ENCODE measurements at places on chromosomes 7 and 10.
A peak's percentile ranks its signal among the peaks of the same experiment; 100 is the strongest.

DNA sequence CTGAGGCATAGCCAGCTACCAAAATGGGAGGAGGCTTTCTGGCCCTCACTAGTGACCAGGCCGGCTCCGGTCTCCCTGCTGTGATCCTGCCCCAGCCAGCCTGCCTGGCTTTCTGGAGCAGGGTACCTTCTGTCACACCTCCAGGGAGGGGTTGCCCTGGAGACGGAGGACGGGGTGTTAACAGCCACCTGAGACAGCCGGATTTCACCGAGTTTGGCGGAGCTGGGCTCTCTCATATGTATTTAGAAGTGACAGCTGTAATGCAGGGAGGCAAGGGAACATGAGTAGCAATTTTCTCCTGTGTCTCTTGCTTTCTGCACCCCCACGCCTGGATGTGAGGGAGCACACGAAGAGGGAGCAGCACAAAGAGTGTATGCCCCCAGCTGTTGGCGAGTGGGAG lies 473.3 kb downstream of the PLXNA4 start:
- DNase-seq = no peak

DNA sequence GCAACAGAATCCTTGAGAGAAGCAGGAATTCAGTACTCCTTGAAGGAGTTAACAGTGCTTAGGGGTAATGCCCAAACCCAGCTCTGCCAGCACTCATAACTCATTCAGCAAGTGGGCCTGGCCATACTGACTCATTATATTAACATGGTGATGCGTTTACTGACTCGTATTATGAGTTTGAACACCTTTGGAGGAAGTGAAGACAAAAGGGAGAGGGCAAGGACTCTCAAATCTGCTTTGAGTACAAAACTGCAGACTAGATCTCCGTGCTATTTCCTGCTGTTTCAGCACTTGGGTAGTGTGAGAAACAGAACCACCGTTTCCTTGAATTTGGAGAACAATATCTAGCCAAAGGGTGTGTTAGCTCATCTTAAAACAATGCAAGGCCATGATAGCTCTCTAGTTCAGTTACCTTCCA lies 30.8 kb downstream of the SLC16A9 start:
- DNase-seq = no peak

DNA sequence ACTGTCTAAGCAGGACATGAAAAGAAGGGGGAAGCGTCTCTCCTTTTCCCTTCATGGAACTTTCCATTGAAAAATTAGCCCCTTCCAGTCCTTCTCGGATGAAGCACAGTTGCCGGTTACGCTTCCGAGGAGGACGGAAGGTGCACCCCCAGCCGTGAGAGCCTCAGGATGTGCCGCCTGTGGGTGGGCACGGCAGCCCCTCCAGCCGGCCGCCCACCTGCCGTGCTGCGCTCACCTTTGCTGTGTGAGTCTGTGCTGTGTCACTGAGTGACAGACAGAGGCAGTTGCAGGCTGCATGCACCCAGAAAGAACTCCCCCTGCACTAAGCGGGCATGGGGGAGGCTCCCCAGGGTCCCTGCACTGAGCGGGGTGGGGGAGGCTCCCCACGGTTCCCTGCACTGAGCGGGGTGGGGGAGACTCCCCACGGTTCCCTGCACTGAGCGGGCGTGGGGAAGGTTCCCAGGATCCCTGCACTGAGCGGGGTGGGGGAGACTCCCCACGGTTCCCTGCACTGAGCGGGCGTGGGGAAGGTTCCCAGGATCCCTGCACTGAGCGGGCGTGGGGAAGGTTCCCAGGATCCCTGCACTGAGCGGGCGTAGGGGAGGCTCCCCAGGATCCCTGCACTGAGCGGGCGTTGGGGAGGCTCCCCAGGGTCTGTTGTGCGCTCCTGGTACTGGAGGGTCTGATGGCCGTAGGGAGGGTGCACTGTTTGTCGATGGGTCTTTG lies 74.2 kb downstream of the DNAJB6 start:
- DNase-seq = no peak

GRCh38 chr7:9698375-9698774 lies 1265.0 kb downstream of the NXPH1 start:
- DNase-seq = no peak

DNA sequence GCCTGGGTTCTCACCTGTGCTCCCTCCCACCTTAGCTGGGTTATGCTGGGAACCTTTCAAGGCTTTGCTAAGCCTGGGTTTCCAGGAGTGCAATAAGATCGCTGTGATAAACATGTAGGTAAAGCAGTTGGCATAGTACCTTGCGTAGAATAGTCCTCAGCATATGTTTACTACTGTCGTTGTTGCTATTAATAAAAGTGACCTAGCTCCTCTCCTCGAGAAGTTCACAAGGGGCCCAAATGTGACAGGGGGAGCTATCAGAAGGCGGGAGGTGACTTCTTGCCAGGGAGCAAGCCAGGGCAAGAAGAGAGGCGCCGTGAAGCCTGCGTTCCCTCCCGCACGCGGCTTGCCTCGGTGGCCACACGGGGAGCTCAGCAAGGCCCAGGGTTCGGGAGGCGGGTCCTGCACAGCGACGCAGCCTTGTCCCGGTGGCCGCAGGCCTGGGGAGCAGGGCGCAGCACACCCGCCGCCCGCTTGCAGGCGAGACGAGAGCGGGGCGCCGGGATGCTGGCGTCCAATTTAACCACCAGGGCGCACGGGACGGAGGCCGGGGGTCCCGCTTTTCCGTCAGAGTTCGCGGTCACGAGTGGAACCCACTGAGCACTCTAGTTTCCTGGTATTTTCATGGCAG lies 106.2 kb downstream of the SNX10 start:
- DNase-seq = peak; percentile 18

- no peak for DNase-seq
These were observed at the start of gene NEUROG3 for GRCh38 chr10:69573056-69573806. NEUROG3 (minus strand) TSS chr10:69573422; CDS start chr10:69573043, 379 bp downstream.

DNA sequence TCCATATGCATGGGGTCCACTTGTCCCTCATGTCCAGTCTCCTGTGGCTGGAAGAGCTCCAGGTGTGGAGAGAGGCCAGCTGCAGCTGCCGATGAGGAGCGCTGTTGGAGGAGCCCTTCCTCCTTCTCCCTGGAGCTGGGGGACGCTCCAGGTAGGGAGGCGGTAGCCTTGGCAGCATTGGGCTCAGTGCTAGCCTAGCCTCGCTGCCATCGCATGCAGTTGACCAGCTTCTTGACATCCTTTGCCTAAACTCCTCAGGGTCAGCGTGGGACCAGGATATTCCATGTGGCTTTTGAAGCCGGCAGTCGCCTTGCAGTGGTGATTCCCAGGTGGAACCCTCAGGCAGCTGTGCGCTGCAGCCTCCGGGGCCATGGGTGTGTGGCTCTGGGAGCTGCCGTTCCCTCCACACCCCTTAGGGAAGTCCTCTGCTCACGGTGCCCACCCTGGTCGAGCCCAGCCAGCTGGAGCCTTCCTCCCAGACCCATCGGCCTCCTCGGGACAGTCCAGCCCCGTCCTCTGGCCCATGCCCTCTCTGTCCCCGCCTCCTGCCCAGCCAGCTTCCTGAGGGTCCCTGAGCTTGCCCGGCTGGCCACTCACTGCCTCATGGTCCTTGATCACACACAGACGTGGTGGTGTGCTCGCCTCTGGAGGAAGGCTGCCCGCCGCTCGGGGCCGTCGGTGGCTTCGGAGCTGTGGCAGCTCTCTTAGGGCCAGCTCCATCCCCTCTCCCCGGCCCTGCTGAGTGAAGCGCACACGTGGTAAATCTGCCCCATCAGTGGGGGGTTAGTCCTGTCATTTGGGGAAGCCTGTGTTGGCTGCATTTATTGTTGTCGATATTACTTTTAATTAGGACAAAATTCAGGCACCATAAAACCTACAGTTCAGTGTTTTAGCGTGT lies 21.2 kb downstream of the INPP5A start:
- no peak for DNase-seq

DNA sequence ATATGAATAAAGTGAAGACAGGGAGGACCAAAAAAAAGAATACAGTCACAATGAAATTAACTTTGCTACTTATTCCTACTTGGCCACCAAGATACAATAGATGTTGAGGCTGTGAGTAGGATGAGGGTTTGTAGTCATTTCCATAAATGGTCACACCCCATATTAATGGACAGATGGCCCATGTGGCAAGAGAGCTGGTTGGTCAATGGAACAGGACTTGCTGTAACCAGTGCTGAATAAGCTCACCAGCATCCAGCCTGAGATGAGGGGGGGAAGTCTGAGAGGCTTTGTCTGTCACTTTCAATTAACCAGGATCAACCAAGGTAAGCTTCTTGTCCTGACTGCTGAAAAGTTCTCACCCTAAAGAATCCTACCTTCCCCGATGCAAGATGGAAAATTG lies 130.4 kb upstream of the KCNMA1 start:
- no peak for DNase-seq

- no peak for DNase-seq
These were observed 414.8 kb downstream of the RPS24 start for GRCh38 chr10:78448470-78448869.

GRCh38 chr7:43531700-43532099 lies 51.2 kb upstream of the STK17A start:
- no peak for DNase-seq

DNA sequence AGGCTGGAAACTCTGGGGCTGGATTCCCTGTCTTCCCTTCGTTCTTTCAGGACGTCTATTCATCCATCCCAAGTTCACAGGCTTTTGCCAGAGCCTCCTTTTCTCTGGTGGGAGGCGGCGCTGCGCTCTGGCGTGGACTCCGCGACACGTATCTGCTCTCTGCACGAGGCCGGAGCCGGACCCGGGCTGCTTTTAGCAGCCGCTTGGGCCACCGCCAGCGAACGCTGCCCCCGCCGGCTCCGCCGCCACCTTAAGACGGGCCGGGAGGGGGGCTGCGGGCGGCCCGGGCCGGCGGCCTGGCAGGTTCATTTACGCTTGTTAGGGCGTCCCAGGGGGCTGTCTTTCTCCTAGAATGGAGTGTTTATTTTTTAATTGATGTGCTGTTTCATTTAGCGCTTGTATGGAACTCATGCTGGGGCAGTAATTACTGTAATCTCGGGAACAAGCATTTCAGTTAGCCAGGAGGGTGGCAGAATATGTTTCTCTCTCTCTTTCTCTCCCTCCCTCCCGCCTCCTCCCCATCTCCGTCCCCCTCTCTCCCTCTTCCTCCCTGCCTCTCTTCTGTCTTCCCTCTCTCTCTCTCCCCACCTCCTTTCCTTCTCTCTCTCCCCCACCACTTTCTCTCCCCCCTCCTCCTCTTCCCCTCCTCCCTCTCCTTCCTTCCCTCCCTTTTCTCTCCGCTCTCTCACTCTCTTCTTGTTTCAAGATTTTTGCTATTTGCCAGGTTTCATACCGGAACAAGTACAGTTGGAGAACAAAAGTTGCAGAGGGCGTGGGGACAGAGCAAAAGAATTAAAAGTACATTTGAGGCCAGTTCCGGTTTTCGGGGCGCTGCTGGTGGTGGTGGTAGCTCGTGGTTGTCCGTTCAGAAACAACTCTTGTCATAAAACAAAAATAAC lies 1.3 kb upstream of the FZD8 start:
- peak; percentile 65 for DNase-seq

GRCh38 chr7:51233374-51233773 lies 83.2 kb downstream of the COBL start:
- DNase-seq = no peak

- DNase-seq = no peak
These were observed 250.3 kb downstream of the CNTNAP2 start for GRCh38 chr7:146366938-146367337.

- no peak for DNase-seq
These were observed 5.8 kb downstream of the KNDC1 start for GRCh38 chr10:133165556-133166503.

- DNase-seq = no peak
These were observed 137.5 kb downstream of the PARD3 start for GRCh38 chr10:34677591-34677990.

All from myocyte (in vitro differentiated cells).